ENCODE measurements at places on chromosomes 6 and 20.

GRCh38 chr6:28978959-28979561, 26.1 kb downstream of the ZNF311 start:
- DNase-seq: no peak

GRCh38 chr20:56431471-56431870, 19.4 kb downstream of the CASS4 start:
- DNase-seq: peak; percentile 94

DNA sequence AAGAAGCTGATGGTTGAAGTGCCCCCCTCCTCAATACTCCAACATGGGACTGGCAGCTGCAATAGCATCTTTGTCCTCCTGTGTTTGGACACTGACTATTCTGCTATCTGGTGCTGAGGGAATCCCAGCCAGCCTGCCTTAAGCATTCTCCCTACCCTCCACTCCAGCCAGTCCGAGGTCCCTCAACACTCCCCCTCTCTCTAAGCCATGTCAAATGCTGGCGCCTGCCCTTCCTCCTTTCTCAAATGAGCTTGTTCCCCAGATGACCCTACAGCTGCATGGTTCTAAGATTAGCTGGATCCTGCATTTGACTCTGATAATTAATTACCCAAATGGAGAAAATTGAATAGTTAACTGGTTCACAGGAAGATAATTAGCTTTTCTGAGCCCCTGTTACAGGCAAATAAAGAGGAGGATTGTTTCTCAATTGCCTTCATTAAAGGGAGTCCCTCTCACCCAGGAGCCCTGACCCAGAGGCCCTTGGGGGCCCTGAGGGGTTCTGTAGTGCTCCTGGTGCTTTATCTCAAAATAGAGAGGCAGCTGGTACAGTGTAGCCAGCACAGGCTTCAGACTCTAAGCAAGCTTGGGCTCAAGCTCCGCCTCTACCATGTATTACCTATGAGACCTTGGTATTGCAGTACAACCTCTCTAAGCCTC, 37.9 kb upstream of the CHD6 start:
- no peak for DNase-seq

GRCh38 chr6:165726290-165726875, 63.3 kb upstream of the PDE10A start:
- no peak for DNase-seq

DNA sequence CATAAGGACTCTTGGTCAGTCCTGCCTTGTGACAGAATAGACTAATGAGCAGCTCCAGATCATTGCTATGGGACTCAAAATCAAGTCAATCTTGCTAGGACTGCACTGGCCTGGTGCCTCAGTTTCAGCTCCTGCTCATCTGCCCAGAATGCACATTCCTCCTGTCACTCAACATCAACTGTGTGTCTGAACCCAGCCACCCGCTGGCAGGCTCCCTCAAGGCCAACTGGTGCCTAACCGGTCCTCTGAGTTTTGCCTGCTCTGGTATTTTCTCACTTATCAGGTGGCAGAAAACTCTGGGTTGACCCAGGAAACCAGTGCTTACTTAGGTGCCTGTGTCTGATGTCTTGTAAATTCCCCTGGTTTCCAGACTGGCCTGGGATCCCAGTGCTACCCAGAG, 297.7 kb downstream of the DHX35 start:
- DNase-seq: no peak

DNA sequence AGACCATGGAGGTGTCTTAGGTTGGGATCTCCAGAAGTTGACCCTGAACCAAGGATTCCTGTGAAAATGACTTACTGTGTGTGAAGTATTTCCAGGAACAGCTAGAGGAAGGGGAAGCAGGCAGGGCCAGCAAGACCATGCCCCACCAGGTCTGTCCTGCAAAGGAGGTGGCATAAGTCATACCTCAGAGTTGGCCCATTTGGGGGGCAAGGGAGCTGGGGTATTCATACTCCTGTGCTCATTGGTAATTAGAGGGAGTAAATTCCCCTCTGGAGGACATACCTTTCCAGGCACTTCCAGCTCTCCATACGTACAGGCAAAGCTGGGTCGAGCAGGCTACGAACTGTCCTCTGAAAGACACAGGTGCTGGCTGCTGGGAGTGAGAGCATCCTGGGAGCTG, 72.4 kb downstream of the STK35 start:
- DNase-seq: no peak

DNA sequence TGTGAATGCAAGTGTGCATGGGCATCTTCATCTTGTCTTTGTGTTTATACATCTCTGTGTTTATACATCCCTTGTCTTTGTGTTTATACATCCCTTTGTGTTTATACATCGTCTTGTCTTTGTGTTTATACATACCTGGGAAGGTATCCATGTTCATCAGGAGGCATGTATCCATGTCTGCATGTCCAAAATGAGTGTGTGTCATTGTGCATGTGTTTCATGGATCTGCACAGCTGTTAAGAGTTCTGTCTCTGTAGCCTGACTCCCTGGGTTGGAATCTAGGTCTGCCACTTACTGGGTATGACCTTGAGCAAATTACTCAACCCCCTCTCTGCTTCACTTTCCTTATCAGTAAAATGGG, 50.1 kb upstream of the SIRPA start:
- DNase-seq: no peak
